Activated CD4-positive, alpha-beta T cell treated with anti-CD3 and anti-CD28 coated beads, Interleukin-2, amount 10 ng/mL, durations not matched to agents 24 days and 14 days (primary cell): ENCODE measurements at places on chromosomes 4 and X. TPM values are rescaled to one million over a fixed set of nuclear protein-coding genes. Genes with fewer than 3 reads are reported as not detected.

Gene SLC2A9
- total RNA-seq = 1.6 and 2.4 TPM in 2 replicates

Gene RRH
- not detected in 2 replicates for total RNA-seq

Gene SMR3B
- total RNA-seq = not detected in 2 replicates

Gene C4orf54
- not detected in 2 replicates for total RNA-seq

Gene GAGE12H
- not detected in 2 replicates for total RNA-seq

Gene PTCHD1
- total RNA-seq = not detected in 2 replicates

Gene CDKL2
- 0.36 TPM in 1 of 2 replicates, not detected in the other for total RNA-seq

Gene NDUFC1
- total RNA-seq = 53.5 and 56.5 TPM in 2 replicates

Gene ERAS
- not detected in 2 replicates for total RNA-seq

Gene TMSB15C
- total RNA-seq = 3.1 and 3.6 TPM in 2 replicates

Gene IRS4
- 0.05 and 0.09 TPM in 2 replicates for total RNA-seq

Gene NAA11
- not detected in 2 replicates for total RNA-seq

Gene TECRL
- not detected in 2 replicates for total RNA-seq

Gene TMEM187
- 2.4 and 3.8 TPM in 2 replicates for total RNA-seq

Gene UGT2B11
- not detected in 2 replicates for total RNA-seq

Gene FAT1
- total RNA-seq = 0.07 and 0.28 TPM in 2 replicates

Gene CFI
- total RNA-seq = not detected in 2 replicates

Gene PROM1
- not detected in 2 replicates for total RNA-seq

Gene HMGB2
- 311 and 315 TPM in 2 replicates for total RNA-seq

Gene TRIM60
- not detected in 2 replicates for total RNA-seq

Gene VEGFD
- not detected in 2 replicates for total RNA-seq

Gene SFRP2
- not detected in 2 replicates for total RNA-seq

Gene SPATA4
- total RNA-seq = 0.12 TPM in 1 of 2 replicates, not detected in the other

Gene GRK4
- total RNA-seq = 4.6 and 5.3 TPM in 2 replicates

Gene WWC2
- 0.40 and 0.45 TPM in 2 replicates for total RNA-seq

Gene PDGFRA
- 0.28 and 0.54 TPM in 2 replicates for total RNA-seq

Gene TCP11X2
- not detected in 2 replicates for total RNA-seq

Gene EMCN
- not detected in 2 replicates for total RNA-seq

Gene DCAF12L2
- total RNA-seq = not detected in 2 replicates

Gene RTL5
- total RNA-seq = 0.19 and 0.21 TPM in 2 replicates

Gene DMP1
- not detected in 2 replicates for total RNA-seq

Gene GPM6B
- total RNA-seq = 0.14 TPM in 1 of 2 replicates, not detected in the other

Gene TMEM31
- not detected in 2 replicates for total RNA-seq

Gene FAM241A
- 6.2 and 6.7 TPM in 2 replicates for total RNA-seq

Gene RNF212
- total RNA-seq = 1.0 and 1.8 TPM in 2 replicates

Gene SCLT1
- total RNA-seq = 24.2 and 25.4 TPM in 2 replicates

Gene ZNF182
- 5.6 and 5.7 TPM in 2 replicates for total RNA-seq

Gene BTK
- total RNA-seq = not detected in 2 replicates

Gene BMPR1B
- not detected in 2 replicates for total RNA-seq

Gene CBLL2
- not detected in 2 replicates for total RNA-seq

Gene SLC10A6
- total RNA-seq = not detected in 2 replicates

Gene GJB1
- total RNA-seq = not detected in 2 replicates

Gene TMEM35A
- not detected in 2 replicates for total RNA-seq

Gene SULT1E1
- total RNA-seq = not detected in 2 replicates

Gene RAI2
- total RNA-seq = 0.14 and 0.16 TPM in 2 replicates

Gene GAGE13
- total RNA-seq = not detected in 2 replicates

Gene LUZP4
- not detected in 2 replicates for total RNA-seq

Gene GPC3
- 0.21 and 0.40 TPM in 2 replicates for total RNA-seq

Gene SPIN2B
- total RNA-seq = 8.7 and 9.5 TPM in 2 replicates

Gene SORBS2
- total RNA-seq = not detected in 2 replicates

Gene OTUD6A
- total RNA-seq = not detected in 2 replicates

Gene MAP3K15
- 0.31 and 0.37 TPM in 2 replicates for total RNA-seq

Gene RXFP1
- total RNA-seq = not detected in 2 replicates

Gene ELOVL6
- total RNA-seq = 14.5 and 15.6 TPM in 2 replicates

Gene AVPR2
- total RNA-seq = not detected in 2 replicates

Gene ZCCHC18
- 0.35 and 0.69 TPM in 2 replicates for total RNA-seq
